MV-4-11 (cell line): ENCODE measurements at places on chromosomes 11 and 22.

DNA sequence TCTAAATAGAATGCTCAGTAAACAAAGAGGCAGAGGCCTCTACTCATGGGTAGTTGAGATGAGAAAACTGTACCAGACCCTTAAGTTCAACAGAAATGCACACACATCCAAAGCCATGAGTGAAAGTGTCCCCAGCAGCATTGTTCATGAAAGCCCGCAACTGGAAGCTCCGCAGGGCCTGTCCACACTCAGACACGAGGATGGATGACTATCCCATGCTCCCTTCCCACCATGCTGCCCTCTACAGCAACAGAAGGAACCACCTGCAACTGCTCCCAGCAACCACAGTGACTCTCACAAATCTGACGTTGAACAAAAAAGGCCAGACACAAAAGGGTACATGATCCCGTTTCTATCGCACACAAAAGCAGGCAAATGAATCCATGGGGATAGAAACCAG, 76.9 kb upstream of the ANO1 start:
- DNase-seq: no peak

- no peak for DNase-seq
Observed at GRCh38 chr11:71447791-71448256, 369 bp downstream of the DHCR7 start.

GRCh38 chr11:128467610-128468041, 119.7 kb downstream of the ETS1 start:
- no peak for DNase-seq

GRCh38 chr11:17163736-17164135, 44.0 kb downstream of the PIK3C2A start:
- peak; percentile 54 for DNase-seq

DNA sequence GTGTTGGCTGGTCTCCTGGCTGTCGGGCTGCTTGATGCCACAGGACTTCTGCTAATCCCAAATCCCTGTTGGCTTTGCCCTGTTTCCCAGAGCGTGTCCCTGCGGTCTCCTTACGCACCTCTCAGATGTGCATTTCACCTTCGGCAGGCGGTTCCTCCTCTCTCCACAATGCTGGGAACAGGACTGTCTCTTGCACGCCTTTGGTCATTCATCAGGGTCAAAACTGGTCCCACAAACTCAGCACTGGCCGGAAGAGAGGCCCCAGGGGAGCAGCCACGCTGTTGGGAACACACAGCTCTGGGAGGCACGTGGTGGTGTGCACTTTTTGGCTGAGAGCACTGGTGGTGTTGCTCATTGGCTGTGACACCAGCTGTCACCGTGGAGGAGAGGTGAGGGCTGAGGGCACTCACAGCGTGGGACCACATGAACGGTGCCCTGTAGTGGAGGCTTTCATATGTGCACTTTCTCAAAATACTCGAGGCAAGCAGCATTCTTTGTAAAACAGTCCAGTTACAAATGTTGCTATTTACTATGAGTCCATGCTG, 15.3 kb upstream of the TRMU start:
- no peak for DNase-seq

GRCh38 chr11:3192511-3193372, 25.9 kb downstream of the MRGPRG start:
- DNase-seq: no peak

DNA sequence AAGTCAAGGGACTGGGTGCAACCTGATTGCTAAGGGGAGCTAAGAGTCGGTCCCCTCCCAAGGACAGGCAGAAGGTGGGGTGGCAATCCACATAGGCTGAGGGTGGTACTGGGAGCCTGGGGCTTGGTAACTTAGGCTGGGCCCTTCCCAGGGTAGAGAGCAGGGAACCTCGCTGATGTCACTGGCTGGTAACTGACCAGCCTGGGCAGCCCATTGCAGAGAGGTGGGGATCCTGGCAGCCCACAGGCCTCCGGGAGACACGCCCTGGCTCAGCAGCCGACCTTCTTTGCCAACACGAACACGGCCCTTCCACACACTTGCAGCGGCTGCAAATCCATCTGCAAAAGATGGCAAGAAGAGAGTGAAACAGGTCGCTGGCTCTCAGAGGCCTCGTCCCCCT, 25.4 kb downstream of the A4GALT start:
- DNase-seq: no peak

DNA sequence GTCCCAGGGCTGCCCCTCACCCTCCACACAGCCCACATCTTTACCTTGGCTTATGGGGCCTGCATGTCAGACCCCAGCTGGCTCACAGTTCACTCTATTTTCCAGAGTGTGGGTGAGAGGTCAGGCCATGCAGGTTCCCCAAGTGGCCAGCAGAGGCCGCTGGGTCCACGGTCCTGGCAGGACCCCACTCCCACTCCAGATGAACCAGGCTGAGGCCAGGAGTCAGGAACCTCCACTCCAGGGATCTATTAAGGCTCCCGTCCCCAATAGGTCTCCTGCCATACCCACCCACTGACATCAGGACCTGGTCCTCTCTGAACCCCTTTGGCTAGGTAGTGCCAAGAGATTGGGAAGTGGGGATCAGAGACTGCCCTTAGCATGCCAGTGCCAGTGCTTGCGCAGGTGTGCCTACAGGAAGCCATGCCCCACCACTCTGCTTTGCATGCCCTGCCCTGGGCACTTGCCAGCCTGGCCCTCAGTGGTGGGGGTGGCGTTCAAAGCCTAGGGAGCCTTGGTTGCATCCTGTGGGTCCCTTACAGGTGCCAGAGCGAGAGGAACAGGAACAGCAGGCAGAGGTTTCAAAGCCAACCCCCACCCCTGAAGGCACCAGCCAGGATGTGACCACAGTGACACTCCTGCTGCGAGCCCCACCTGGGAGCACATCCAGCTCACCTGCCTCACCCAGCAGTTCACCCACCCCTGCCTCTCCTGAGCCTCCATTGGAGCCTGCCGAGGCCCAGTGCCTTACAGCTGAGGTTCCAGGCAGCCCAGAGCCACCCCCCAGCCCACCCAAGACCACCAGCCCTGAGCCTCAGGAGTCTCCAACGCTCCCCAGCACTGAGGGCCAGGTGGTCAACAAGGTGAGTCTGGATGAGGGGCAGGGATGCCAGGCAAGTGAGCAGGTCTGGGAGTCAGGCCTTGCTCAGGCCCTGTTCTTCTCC, 8.3 kb downstream of the SMTN start:
- DNase-seq: no peak
